Stimulated activated CD8-positive, alpha-beta memory T cell treated with anti-CD3 and anti-CD28 coated beads, Interleukin-4, amount 100 ng/mL, for 24 hours (primary cell): ENCODE measurements at places on chromosomes 3 and 15.

DNA sequence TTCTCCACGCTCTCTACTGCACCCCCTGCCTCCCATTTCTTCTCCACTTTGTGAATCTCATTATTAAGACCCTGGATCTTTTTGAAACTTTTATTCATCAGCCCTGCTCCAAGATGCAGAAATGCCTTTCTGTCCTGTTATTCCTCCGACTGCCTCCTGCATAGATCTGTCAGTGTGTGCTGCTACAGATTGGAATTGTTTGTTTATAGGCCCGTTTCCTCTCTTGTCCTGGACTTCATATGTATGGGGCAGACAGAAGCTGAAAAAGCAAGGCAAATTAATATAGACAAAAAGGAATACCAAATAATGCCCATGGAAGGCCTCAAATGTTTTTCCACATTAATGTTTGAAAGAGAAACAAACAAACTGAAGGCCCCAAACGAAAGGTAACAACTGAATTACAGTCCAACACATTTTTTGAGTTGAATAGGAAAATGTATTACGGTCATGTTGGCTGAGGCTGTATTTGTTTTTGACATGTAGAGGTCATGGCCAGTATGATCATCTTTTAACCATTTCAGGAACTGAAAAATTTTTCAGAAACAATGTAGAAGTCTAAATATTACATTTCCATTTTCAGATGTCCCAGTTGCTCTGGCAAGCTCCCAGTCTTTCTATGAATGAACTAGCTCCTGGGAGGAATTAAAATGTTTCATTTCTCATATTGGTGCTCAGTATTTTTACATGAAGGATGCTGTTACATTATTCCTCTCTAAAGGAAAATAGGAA lies 8.8 kb downstream of the CHST2 start:
- DNase-seq = no peak

DNA sequence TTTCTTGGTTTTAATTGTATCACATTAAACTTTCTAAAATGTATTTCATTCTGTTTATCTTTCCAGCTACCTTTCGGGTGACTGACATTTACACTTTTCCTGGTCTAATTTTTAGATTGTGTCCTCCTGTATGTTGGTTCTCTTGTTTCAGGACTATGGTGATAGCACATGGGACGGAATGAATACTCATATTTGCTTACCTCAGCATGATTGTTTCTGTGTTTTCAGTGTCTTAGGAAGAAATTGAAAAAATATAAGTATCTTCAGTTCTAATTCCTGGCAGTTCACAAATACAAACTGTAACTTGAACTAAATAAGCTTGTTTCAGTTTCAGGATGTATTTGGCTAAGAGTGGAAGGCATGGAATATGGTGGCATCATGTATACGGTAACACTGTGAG lies 80.1 kb upstream of the ROBO1 start:
- no peak for DNase-seq

GRCh38 chr3:120093911-120094775 lies at the start of gene GSK3B:
Gene GSK3B (minus strand): TSS chr3:120094447. CDS start chr3:120093434, 1,013 bp downstream.
- DNase-seq = peak; percentile 97

- DNase-seq = no peak
Measured at GRCh38 chr3:95037927-95038326, 975.1 kb downstream of the NSUN3 start.

DNA sequence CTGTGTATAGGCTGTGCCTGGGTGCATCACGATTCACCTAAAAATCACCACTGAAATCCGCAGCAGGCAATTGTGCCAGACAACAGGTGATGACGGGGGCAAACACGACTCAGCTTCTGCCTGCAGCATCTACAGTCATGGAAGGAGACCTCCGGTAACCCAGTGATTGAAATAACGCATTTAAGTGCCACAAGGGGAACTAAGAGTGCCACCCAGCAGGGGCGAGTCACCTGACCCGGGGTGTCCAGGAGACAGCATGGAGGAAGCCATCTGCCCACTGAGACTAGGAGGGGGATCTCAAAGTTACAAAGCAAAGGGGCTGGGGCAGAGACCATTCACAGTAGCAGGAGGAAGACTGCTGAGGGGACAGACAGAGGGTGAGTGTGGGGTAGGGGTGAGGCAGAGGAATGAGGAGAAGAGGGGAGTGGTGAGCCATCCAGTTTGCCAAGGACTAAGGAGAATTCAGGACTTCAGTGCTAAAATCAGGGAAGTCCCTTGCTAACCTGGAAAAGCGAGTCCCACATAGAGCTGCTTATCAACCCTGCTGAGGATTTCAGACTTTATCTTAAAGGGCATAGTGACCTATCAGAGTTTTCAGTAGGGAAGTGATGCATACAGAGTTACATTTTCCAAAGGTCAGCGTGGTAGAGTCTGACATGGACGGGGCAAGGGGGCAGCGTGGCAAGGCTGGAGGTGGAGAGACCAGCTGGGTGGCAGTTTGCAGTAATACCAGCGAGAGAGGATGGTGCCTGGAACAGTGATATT lies 256.7 kb upstream of the HES1 start:
- DNase-seq = no peak

- no peak for DNase-seq
Measured at GRCh38 chr3:192487033-192487432, 240.3 kb downstream of the FGF12 start.

DNA sequence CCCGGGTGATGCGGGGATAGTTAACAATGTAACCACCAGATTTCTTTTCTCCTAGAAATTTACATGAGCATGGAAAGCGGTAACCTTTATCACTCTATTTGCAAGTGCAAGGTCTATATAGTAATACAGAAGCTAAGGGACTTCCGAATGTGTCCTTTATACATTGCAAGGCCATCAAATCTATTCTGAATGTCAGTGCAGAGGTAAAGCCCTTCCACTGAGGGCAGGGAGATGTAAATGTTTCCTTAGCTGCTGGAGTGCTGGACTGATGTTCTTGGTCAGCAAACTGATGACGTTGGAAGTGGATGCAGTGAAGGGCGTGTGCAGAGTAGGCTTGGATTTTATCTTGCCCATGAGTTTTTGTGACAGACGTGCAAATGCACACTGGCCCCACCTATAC lies 6.2 kb downstream of the ALDH1A3 start:
- DNase-seq = no peak

DNA sequence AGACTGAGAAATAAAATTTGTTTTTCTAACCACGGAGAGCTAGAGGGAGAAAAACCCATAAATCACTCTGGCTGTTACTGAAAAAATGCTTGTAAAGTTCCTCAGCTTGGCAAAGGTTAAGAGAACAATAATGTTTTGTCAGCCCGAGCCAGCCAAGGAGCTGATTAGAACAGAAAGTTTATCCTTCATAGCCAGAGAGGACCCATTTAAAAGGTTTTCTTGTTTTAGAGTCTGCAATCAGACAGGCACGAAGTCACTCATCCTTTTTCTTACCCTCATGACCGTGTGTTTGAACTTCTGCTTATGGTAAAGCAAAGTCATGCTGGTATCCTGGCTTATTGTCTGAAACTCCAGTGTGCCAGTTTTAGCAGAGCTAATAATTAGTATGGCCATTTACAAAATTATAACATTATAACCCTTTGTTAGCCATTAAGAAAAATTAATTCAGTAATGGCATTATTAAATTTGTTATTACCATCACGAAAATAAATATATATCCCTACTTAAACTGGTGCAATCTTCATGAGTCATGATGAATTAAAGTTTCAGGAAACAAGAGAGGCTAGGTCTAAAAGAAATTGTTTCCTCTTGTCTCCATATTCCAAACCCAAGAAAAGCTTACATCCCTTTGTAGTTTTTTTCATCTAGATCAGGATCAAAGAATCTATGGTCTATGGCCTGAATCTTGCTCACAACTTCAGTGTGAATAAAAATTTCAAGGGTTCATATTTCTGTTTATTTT lies 13.5 kb upstream of the STXBP5L start:
- no peak for DNase-seq

- no peak for DNase-seq
Measured at GRCh38 chr15:91866971-91867372, 13.5 kb downstream of the SLCO3A1 start.

DNA sequence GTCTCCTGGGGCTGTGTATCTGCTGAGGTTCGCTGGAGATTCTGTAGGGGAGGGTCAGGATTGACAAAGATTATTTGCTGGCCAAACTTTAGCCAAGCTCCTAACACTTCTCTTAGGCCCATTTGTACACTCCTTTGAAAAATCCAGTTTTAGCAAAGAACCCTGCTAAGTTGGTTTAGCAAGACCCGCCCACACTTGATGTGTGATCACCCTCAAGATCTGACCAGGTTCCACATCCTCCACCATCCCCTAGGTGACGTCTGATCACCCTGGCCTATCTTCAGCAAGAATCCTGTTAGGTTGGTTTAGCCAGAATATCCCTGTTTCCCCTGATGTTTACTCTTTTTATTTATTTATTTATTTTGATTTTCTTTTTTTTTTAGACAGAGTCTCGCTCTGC lies 14.8 kb upstream of the SLC35G2 start:
- DNase-seq = no peak

- no peak for DNase-seq
Measured at GRCh38 chr15:41506796-41507341, 6.8 kb downstream of the LTK start.

- DNase-seq = no peak
Measured at GRCh38 chr3:67654844-67655177, 399 bp upstream of the SUCLG2 start.

DNA sequence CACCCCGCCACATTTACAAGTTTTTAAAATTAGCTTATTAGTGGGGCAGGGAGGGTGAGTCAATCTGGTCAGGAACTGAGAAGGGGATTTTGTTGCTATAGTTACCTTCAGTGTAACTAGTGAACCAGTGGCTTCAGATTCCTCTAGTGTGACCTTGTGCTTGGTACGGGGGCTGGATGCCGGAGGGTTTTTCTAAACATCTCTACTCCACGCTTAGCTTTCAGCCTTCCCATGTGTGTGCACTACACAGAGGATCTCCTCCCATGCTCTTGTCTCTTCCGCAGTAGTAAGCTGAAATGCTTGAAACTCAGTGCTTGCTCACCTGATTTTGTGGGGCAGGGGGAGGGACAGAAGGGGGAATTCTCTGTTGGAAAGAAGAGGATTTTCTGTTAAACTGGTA lies 67.9 kb upstream of the AKAP13 start:
- no peak for DNase-seq

DNA sequence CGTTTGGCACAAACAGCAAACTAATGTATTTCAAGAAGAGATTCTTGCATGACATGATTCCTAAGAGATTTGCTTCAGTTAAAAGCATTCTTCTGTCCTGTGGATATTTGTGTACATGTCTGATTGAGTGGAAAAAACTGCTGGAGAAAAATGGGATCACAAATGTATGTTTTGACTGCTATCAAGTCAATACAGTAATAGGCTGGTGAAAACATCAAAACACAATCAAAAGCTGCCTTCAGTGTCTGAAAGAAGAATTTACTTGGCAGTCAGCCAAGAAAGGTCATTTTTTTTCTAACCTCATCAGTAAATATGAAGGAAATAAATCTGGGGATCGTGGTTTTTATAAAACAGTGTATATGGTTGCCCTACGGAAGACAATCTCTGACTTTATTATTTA lies 1214.8 kb downstream of the NSUN3 start:
- DNase-seq = no peak

GRCh38 chr3:184727357-184728009 lies 15.6 kb upstream of the MAGEF1 start:
- peak; percentile 5 for DNase-seq

- DNase-seq = no peak
Measured at GRCh38 chr3:10594915-10595314, 89.5 kb upstream of the ATP2B2 start.

- DNase-seq = no peak
Measured at GRCh38 chr15:95840004-95840403, 490.5 kb upstream of the NR2F2 start.

- no peak for DNase-seq
Measured at GRCh38 chr3:175155172-175155571, 296.0 kb downstream of the NAALADL2 start.

DNA sequence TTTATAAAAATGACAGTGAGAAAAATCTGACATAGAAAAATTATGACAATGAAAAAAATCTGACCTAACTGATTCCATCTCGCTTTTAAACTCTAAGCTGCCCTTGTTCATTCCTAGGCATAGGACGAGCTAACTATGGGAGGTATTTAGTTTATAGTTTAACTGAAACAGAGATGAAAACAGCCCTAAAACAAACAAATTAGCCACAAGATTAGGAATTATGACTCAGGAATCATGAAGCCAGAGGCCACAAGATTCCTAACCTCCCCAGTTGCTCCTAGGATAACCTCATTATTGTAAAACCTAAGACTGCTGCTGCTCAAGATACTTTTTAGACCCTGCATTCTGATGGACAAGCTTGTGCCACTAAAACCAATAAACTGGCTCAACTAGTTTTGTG lies 122.7 kb upstream of the MNS1 start:
- no peak for DNase-seq

DNA sequence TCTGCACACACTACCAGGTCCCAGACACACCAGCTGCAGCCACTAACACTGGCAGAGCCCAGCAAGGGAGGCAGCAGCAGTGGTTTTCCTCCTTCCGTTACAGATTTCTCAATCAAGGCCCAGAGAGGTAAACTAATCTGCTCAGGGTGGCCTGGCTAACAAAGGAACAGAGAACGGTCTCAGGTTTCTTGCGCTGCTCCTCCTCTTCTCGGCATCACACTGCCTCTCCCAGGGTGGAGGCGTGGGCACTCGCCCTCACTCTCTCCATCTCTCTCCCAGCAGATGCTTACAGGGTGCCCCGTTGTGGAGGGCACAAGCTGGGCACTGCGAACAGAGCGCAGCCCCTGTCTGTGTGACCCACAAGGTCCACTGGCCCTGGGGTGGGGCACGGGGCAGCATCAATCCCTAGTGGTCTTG lies 228.7 kb downstream of the VPS13C start:
- no peak for DNase-seq

DNA sequence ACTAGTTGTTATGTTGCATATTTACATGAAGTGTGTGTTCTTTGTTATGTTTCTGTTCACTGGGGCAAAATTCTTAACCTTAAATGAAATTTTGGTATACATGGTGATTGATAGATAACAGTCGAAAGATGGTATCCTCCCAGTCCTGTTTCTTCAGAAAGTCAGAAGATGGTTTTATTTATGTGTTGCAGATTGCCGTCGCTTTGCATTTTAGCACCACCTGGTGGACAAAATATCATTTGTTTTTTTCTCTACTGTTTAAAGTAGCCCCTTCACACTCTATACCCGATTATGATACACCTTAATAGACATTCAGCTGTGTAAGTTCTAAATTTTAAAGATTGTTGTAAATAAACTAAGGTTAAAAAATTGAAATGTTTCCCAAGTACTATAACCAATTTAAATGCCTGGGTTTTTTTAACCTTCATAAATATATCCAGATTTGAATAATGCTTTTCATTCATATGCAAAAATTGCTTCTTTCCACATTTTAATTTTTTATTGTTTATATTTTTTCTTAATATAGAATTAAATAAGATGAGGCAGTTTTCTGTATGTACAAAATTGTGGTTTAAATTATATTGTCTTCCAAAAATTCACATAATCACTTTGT lies 152.2 kb downstream of the ALCAM start:
- DNase-seq = no peak

- DNase-seq = no peak
Measured at GRCh38 chr3:177597311-177598096, 400.2 kb upstream of the TBL1XR1 start.

GRCh38 chr15:46280762-46281542 lies 646.1 kb downstream of the SQOR start:
- DNase-seq = no peak
